ENCODE measurements at places on chromosomes 12 and 14.

GRCh38 chr12:96136725-96137378, 57.3 kb upstream of the ELK3 start:
- DNase-seq, result no peak

GRCh38 chr14:53596853-53597525, 359.6 kb downstream of the BMP4 start:
- DNase-seq, result no peak

DNA sequence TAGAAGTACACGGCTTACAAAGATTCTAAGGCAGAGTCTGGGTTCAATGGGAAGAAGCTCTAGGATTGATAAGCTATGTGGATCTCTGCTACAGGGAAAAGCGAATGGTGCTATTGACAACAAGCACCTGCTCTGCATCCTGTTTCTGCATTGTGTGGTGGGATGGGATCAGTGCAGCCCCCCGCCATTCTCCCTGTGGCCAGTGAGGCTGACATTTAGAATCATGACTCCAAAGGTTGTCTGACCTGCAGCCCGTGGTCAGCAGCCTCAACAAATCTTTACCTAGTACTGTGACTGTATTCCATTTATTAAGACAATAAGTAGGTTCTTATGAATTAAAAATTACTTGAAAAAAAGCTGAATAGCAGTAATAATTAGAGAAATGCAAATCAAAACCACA, 1477.0 kb upstream of the TMEM132C start:
- no peak for DNase-seq

DNA sequence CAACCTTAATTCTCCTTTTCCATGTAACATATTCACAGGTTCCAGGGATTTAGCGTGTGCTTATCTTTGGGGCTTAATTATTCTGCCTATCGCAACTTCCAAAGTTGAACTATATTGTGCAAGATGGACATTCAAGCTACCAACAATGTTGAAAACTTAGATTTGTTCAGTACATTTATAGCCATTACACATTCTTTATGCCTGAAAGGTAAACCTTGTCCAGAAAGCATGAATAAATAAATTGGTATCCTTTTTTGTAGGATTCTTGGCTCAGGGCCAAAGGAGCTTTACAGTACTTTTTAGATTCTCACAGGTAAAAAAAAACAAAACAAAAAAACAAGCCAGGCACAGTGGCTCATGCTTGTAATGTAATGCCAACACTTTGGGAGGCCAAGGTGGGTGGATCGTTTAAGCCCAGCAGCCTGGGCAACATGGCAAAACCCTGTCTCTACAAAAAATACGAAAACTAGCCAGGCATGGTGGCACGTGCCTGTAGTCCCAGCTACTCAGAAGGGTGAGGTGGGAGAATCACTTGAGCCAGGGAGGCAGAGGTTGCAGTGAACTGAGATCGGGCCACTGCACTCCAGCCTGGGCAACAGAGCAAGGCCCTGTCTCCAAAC, 3.3 kb downstream of the C12orf56 start:
- DNase-seq, result no peak

DNA sequence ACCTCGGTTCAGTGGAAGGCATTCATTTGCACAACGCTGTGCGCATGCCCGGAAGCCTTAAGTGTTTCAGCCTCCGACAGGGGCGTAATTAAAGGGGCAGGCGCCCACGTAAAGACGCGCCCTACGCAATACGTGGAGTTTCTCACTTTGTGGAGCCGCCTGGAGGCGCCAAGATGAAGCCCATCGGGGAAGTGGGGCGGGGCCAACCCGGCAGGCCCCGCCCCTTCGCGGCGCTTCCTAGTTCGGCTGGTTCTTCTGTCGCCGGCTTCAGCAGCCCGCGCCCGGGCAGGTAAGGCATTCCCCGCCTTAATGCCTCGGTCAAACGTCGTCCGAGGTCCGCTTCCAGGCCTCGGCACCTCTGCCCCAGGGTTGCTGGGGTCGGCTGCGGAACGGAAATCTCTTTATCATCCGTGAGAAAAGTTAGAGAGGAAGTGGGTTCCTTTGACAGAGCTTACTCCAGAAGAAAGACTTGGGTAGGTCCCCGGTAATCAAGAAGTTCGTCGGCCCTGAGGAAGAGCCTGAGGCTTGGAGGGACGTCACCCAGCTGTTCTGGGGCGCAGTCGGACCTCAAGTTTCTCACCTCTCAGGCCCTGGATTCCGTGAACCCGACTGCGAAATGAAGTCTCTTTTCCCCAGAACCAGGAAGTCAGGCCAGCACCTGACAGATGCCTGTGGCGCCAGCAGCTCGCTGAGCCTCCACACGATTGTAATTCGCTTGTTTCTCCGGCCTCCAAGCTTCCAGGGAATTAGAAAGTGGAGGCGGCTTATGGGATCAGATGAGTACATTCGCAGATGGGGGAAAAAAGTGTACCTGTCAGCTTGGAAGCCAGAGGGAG, at the start of the genes IRAK4 and PUS7L:
Gene IRAK4, plus strand, starts transcription at position 224 of the 836 bp plus-strand sequence. CDS start 9,161 bp downstream, outside the sequence.
Gene PUS7L, minus strand, starts transcription at position 63 of the 836 bp plus-strand sequence. CDS start 3,545 bp downstream, outside the sequence.
- peak; percentile 93 for DNase-seq

- no peak for DNase-seq
These were observed 3.8 kb downstream of the RITA1 start for GRCh38 chr12:113189361-113189760.

GRCh38 chr12:68912916-68913315, 20.1 kb downstream of the CPM start:
- no peak for DNase-seq

DNA sequence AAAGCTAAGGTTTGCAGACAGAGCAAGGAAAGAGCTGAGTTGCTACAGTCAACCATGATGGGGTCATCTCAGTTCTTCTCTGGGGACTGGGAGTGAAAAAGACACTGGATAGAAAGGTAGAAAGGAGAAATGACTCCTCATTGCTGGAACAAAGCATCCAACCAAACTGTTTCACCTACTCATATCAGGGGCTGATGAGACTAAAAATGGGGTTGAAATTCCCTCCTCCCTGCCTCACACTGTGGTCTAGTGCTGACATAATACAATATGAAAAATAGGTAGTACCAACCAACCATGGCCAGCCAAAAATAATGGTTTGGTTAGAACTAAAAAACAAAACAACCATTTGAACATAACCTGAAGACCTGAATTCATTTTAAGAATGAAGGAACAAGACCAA, 220.7 kb downstream of the DPF3 start:
- DNase-seq, result no peak

GRCh38 chr12:117240081-117240755, 49.9 kb upstream of the FBXO21 start:
- DNase-seq, result no peak

- peak; percentile 53 for DNase-seq
These were observed 1.1 kb upstream of the LRP1 start for GRCh38 chr12:57127101-57127725.
